Foreskin fibroblast (primary cell): ENCODE measurements at places on chromosomes 12 and 14.

DNA sequence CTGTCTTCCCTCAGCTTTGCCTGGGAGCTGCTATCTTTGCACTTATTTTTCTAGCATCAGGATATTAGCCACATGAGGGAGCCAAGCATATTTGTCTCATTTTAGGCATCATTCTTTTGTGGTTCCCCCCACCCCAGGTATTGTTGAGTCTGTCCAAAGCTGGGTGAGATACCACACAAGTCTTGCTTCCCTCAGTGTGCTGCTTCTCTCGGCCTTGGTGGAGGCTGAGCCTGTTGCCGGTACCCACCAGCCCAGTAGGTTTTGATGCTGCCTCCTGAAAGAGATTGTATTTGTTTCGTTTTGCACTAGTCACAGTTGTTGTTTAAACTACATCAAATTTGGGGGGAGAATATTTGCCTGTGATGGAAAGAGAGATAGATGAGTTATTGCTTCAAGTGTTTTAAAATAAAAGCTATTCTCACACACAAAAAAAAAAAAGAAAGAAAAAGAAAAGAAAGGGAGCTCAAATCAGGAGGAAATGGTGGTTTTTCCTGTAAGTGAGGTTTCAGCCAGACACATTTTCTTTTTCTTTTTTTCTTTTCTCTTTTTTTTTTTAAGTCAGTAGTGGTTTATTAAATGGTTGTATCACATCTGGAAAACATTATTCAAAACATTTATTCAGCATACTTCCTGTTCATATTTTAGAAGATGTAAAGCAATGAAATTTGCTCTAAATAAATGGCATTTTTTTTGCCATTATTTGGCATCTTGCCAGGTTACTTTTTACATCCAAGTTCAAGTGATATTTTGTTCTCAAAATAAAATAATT is 58.5 kb downstream of the SLC4A8 start:
- no peak for DNase-seq

DNA sequence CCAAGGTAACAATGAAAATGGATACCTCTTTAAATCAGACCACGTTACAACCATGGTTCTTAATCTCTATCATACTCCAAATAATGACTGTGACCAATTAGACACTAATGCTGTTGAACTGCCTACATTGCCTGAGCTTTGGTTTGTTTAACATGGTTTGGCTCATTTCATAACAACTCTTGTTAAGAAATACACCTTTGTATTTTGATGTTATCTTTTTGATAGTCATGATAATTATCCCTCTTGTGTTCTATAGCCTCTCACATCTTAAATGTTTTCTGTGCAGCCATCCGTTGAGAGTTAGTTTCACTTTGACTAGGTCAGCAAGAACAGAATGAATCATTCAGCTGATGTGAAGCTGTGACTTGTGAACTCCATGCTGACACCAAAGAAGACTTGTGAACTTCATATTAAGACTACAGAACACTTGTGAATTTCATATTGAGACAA is 75.5 kb upstream of the RERGL start:
- DNase-seq = peak; percentile 56

GRCh38 chr14:69580009-69580577 is 5.4 kb upstream of the CCDC177 start:
- peak; percentile 70 for DNase-seq

GRCh38 chr12:132773077-132773955 is 11.7 kb upstream of the ANKLE2 start:
- DNase-seq = no peak

DNA sequence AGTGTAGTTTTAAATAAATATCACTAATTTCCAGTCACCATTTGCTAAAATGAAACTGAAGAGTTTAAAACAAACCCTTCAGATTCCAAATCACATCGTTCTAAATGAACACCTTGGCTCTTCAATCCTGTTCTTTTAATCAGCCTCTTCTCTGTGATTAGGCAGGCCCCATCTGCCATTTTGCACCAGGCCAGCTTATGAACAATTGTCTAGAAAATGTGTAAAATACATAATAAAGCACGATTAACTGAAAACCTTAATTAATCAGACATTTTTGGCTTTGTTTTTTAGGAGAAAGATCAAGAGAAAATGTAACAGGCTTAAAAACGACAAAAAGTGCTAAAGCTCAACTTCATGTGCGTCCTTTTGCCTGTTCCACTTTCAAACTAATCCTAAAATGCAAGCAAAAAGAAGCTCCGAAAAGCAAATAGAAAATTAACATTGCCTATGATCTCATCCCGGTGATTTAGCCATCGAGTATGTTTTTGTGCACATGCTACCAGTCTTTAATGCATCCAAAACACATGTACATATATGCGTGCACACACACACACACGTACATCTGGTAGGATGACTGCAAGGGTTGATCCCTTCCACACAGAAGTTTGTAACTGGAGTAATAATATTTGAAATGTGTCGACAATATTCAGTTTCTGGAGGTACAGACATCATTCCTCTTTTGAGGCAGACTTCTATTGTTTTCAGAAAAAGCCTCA is 288.6 kb downstream of the FOXN3 start:
- DNase-seq = no peak
